ENCODE measurements at places on chromosomes 7 and 10.

DNA sequence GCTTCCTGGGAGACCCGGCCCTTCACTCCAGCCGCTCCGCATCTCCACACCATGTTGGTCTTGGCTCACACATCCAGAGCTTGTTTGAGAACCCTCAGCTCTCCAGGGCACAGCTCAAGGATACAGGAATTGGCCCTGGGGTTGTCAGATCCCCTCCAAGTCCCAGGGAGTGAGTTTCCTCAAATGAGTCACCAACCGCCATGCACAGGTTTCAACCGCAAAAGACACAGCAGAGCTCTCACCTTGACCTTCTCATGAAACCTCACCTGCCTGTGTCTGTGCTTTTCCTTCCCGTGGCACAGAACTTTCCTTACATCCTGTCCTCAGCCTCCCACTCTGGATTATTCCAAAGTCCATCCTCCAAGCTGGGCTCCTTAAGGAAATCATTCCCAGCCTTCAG, 20.6 kb downstream of the AZGP1 start:
- DNase-seq: no peak

- DNase-seq: no peak
Measured at GRCh38 chr7:94176694-94177200, 172.6 kb upstream of the BET1 start.

DNA sequence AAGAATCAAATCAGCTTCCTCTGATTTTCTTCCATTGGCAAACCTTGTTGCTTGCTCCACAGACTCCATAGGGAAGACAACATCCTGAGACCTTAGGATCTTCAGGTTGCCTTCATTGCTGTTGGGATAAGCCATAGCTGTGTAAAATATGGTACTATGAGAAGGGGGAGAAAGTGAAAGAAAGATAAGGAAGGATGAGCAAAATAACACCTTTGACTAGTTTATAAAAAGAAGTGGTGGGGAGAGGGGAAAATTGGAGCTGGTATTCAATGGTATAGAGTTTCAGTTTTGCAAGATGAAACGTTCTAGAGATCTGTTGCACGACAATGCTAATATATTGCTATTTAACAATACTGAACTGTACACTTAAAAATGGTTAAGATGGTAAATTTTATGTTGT, 180.4 kb upstream of the PHYHIPL start:
- DNase-seq: no peak

DNA sequence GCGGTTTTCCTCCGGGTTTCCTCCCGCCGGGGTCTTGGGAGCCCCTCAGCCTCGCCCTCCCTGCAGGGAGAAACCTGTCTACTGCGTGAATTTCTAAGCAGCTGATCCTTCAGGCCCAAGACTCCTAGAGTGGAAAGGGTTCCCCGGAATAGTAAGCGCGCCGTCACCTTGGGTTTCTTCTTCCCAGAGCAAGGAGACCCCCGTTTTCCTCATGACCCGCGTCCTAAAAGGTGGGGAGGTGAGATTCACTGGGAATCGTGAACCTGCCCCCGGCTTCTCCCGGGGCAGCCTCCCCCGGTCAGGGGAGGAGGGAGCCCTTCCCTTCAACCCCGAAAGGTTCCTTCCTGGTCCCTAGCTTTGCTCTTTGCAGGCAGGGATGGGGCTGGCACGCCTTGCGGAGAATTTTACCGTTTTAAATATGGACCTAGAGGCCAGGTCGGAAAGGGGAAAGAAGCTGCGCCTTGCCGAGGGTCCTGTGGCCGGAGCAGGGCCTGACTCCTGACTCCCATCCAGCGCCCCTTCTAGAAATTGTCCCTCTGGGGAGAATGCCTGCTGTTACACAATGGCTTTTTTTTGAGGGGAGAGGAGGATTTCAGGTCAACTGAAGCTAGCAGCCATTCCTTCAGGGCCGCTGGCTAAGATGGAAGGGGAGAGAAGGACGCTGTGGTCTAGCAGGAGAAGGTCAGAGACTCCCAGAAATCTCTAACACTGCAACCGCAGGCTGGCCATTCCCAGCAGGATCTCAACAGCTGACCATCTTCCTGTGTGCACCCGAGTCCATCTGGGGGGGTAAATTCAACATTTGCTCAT, 11.6 kb upstream of the MNX1 start:
- no peak for DNase-seq

DNA sequence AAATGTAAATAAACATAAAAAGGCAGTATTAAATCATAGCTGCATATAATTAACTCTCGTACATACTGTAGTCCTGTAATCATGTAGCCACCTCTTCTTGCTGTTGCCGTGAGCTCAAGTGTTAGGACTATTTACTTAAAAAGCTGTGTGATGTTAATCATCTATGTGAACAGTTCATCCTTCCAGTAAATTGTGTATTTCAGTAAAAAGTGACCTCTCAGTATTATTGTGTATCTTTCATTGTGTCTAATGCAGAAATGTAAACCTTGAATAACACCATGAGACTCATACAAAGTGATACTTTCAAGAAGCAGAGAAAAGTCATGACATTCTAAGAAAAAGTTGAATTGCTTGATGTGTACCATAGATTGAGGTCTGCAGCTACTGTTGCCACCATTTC, 38.0 kb downstream of the ADD3 start:
- DNase-seq: no peak

GRCh38 chr10:69780077-69780476, 21.6 kb upstream of the COL13A1 start:
- DNase-seq: no peak

GRCh38 chr7:119472408-119473038, 800.5 kb upstream of the KCND2 start:
- DNase-seq: no peak

GRCh38 chr10:76319661-76320060, 888.2 kb downstream of the LRMDA start:
- DNase-seq: no peak

GRCh38 chr10:74234569-74234968, 83.5 kb downstream of the ADK start:
- no peak for DNase-seq

DNA sequence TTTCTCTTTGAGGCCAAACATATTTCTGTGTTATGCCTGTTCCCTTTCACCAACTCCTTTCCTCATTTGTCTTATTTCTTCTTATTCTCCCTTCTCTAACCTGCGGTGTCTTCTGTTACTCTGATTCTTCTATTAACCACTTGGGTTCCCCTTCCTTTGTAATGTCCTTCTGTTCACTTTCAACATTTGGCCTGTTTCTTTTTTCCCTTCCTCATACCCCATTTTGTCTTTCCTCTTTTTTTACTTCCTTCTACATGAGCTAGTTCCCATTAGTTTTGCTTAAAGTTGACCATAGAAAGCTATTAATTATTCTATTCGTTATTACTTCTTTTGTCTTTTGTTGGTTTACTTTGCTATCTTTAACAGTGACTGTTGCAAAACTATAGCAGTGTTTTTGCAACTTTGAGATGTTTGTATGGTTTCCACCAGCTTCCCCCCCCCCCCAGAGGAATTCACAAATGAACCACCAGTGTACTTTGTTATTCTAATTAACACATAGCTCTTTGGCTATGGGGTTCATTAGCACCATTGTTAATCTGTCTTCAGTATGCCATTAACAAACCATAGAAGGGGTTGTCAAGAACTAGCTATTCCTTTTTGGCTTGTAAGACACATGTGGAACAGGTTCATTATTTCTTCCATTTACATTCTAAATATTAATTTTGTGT, 2.9 kb downstream of the LRGUK start:
- no peak for DNase-seq

DNA sequence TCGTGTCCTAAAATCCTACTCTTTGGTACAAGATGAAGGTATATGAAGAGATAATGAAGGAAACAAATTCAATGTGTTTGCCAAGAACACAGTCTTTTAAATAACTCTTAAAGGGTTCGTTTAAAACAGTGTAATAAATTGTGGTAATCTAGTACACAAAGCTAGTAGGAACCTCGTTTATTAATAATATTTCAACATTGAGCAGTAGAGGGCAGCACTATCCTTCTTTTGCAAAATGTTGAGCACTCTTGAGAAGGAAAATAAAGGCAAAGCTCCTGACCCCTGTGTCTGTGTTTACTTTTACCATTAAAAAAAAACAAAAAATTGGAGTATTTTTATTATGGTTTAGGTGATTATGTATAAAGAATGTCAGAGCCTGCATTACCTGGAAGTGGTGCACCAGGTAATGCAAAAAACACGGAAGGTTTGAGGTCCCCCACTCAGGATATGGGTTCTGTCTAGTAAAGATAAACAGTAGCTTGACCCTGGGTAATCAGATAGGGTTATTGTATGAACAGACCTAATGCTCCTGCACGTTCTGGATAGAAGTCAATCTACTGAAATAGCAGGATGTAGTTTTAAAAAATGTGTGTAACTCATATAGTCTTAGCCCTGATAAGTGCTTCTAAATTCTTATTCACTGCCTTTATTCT, 5.7 kb upstream of the GOT1 start:
- no peak for DNase-seq

DNA sequence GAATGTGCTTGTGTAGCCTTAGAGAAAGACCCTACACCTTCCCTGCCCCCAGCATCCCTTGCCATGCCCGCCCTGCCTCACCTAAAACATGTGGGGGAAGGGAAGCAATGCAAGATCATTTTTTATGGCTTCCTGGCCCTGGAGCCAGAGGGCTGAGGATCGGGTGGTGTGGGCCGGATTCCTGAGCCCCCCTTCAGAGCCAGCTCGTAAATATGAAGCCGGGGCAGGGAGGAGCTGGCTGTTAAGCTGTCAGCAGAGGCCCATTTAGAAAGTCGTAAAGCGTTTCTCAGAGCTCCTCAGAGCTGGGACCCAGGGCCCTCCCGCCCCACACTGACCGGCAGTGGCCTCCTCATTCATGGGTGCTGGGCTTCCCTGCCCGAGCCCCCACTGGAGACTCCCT, 23.9 kb downstream of the UNC5B start:
- DNase-seq: no peak

GRCh38 chr7:32216759-32217158, 146.6 kb upstream of the PDE1C start:
- no peak for DNase-seq

- DNase-seq: no peak
Measured at GRCh38 chr10:98186681-98187080, 52.2 kb downstream of the R3HCC1L start.

DNA sequence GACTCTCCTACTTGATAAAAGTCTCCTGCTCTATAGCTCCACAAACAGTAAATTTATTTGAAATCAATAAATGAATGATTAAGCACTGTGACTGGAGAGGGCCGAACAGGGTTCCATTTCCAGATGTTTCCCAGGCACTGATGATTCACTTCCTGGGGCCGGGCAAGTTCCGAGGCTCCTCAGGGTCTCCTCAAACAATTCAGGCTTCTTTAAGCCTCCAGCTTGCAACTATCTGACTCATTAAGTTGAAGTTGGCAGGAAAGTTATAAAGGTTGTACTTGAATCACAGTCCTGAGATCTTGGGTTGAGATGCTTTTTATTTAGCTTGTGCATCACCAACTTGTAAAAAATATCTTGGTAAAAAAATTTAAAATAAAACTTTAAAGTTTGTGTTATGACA, 612.9 kb downstream of the DNAJB6 start:
- no peak for DNase-seq

- peak; percentile 19 for DNase-seq
Measured at GRCh38 chr10:15427843-15428414, 56.8 kb upstream of the FAM171A1 start.

- DNase-seq: no peak
Measured at GRCh38 chr7:92835261-92835850, 1.0 kb downstream of the CDK6 start.

DNA sequence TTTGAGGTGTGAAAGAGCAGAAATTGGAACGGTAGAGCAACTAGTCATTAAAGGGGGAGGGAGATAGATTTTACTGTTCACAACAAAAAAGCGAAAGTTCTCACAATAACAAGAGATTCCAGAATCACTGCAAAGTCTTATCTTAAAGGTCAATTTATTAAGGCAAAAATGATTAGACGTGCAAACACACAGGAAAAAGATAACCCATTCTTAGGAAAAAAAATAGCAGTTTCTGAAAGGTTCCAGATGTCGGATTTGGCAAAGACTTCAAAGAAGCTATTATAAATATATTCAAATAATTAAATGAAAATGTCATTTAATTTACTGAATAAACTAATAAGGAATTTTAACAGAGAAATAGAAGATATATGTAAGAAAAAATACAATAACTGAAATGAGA, 70.8 kb upstream of the GNAI1 start:
- no peak for DNase-seq

DNA sequence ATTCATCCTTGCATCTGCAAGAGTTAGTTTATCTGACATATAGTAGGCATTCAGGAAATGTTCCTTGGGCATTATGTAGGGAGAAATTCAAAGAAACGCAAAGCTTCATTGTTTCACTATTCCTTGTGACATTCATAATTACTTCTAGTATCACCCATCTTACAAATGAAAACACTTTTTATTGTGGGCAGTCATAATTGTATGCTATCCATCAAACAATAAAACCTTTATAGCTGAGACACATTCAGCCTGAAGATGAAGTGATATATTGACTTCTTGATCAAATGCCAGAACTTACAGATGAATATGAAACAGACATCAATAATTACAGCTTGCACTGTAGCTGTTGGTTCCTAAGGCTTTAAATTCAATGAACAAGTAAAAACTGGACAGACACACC, 36.4 kb downstream of the FAM204A start:
- no peak for DNase-seq

- DNase-seq: no peak
Measured at GRCh38 chr7:99124236-99124635, 19.7 kb downstream of the SMURF1 start.

- DNase-seq: no peak
Measured at GRCh38 chr10:24552346-24553016, 171.2 kb downstream of the ARHGAP21 start.

- DNase-seq: no peak
Measured at GRCh38 chr10:25561758-25562157, 372.3 kb upstream of the MYO3A start.

DNA sequence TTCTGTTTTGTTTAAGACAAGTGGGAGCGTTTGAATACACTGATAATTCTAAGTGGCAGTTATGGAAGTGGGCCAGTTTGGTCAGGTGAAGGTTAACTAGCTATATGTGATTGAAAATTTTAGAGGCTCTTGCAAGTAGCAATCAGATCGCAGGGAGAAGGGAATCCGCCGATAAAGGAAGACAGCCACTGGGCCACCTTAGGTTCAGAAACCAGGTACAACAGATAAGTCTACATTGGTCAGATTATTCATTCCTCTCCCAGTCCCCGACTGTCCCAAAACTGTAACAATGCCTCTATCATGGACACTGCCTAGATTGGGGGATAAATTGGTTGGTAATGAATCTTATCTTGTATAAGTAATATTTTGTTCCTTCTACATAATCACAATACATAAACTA, 8.9 kb downstream of the ANK3 start:
- DNase-seq: no peak

Measured in GM04503 (cell line).